ENCODE measurements at places on chromosomes 2 and 18. TPM values are rescaled to one million over a fixed set of nuclear protein-coding genes. Genes with fewer than 3 reads are reported as not detected.
A peak's percentile ranks its signal among the peaks of the same experiment; 100 is the strongest.

DNA sequence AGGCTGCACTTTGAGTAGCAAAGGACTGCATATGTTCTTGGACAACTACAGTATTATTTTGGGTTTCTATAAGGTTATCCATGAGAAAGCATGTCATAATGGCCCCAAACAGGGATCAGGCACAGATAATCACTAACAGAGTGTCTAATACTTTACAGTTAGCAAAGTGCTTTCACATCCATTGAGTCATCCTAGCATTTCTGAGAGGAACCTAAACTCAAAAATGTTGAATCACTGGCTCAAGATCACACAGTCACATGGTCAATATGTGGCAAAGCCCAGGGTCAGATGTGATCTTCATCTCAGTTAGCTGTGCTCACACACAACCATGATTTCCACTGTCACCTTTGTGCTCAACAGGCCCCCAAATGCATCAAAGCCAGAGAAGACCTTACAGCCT lies 156.1 kb upstream of the VRK2 start:
- no peaks in the 10 kb centered on the region for H3K27me3 ChIP-seq
- H3K4me1 ChIP-seq: no peaks in the 10 kb centered on the region
- no peak overlapping the region for H3K27ac ChIP-seq

DNA sequence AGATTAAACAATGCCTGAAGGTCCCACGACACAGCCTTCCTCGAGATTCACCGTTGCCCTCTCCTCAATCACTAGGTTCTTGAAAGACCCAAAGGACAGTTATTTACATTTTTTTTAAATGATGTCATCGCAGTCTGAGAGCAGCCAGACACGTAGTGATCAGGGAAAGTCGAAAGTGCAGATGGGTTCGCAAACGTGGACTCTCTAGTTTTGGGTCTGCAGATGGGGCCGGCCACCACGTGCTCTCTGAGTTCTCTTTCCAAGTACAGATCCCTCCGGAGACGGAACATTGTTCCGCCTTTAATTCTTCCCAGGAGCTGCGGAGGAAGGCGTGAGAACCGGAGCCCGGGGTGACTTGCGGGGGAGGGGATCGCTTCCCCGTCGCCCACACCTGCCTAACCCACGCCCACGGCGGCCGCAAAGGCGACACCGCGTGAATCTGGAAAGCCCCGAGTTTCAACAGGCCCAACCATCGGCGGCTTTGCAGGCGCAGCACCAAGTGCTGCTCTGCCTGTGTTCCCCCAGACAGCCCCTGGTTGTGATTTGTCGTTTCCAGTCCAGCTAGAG lies 54.3 kb downstream of the PKDCC start:
- H3K4me1 ChIP-seq: no peaks in the 10 kb centered on the region
- no peaks in the 10 kb centered on the region for H3K27me3 ChIP-seq
- peak; percentile 62 for DNase-seq
- no peak overlapping the region for H3K4me3 ChIP-seq
- peak overlapping the region; percentile 62 for H3K27ac ChIP-seq
- no peaks in the 10 kb centered on the region for H3K36me3 ChIP-seq

GRCh38 chr2:216372761-216373291 lies 543 bp upstream of the MARCHF4 start:
- H3K4me1 ChIP-seq: peaks cover 3% of the 10 kb centered on the region
- no peak for DNase-seq
- no peak overlapping the region for H3K27ac ChIP-seq
- H3K36me3 ChIP-seq: no peaks in the 10 kb centered on the region

DNA sequence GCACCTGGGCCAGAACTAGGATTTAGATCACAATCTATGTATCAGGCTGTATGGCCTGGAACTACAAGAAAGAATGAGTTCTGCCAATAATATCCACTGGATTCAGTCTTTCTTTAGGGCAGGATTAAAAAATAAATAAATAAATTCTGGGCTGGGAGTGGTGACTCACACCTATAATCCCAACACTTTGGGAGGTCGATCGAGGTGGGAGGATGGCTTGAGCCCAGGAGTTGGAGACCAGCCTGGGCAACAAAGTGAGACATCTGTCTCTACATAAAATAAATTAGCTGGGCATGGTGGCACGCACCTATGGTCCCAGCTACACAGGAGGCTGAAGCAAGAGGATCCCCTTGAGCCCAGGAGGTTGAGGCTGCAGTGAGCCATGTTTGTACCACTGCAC lies 8.1 kb downstream of the AMMECR1L start:
- no peak overlapping the region for H3K27ac ChIP-seq
- no peak for DNase-seq
- H3K36me3 ChIP-seq: peaks cover 7% of the 10 kb centered on the region

GRCh38 chr2:80548469-80548868 lies 243.9 kb upstream of the LRRTM1 start:
- H3K36me3 ChIP-seq: no peaks in the 10 kb centered on the region
- no peaks in the 10 kb centered on the region for H3K4me1 ChIP-seq
- no peak for DNase-seq
- H3K4me3 ChIP-seq: no peak overlapping the region
- H3K27me3 ChIP-seq: no peaks in the 10 kb centered on the region

GRCh38 chr2:5322396-5322795 lies 369.8 kb upstream of the SOX11 start:
- H3K36me3 ChIP-seq: no peaks in the 10 kb centered on the region
- no peak overlapping the region for H3K4me3 ChIP-seq
- H3K27me3 ChIP-seq: no peaks in the 10 kb centered on the region
- H3K4me1 ChIP-seq: no peaks in the 10 kb centered on the region
- no peak for DNase-seq

DNA sequence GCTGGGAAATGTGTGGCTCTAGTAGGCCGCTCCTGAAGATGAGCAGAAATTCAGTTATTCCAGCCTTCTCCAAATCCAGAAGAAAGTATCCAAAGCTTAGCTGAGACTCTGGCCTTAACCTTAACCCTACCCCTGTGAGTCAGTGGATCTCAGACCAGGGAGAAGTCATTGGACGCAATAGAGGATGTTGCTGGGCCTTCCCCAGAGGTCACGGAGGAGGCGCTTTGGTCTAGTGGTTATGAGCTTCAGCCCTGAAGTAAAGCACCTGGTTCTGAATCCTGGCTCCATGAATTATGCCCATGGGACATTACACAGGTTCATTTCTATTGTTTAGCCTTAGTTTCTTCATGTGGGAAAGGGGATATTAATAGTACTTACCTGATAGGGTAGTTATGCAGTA lies 24.0 kb downstream of the PKDCC start:
- H3K4me1 ChIP-seq: peaks cover 44% of the 10 kb centered on the region
- peaks cover 6% of the 10 kb centered on the region for H3K36me3 ChIP-seq
- H3K27ac ChIP-seq: no peak overlapping the region
- H3K4me3 ChIP-seq: no peak overlapping the region

The ATP9B gene
- polyA plus RNA-seq: 4.3 TPM

The MC5R gene
- polyA plus RNA-seq: not detected
